Activated CD4-positive, alpha-beta T cell treated with anti-CD3 and anti-CD28 coated beads, Interleukin-2, Interleukin-4, amounts not matched to agents 100 ng/mL and 50 ng/mL, durations not matched to agents 16 hours and 8 hours (primary cell): ENCODE measurements at places on chromosomes 6 and 20.

DNA sequence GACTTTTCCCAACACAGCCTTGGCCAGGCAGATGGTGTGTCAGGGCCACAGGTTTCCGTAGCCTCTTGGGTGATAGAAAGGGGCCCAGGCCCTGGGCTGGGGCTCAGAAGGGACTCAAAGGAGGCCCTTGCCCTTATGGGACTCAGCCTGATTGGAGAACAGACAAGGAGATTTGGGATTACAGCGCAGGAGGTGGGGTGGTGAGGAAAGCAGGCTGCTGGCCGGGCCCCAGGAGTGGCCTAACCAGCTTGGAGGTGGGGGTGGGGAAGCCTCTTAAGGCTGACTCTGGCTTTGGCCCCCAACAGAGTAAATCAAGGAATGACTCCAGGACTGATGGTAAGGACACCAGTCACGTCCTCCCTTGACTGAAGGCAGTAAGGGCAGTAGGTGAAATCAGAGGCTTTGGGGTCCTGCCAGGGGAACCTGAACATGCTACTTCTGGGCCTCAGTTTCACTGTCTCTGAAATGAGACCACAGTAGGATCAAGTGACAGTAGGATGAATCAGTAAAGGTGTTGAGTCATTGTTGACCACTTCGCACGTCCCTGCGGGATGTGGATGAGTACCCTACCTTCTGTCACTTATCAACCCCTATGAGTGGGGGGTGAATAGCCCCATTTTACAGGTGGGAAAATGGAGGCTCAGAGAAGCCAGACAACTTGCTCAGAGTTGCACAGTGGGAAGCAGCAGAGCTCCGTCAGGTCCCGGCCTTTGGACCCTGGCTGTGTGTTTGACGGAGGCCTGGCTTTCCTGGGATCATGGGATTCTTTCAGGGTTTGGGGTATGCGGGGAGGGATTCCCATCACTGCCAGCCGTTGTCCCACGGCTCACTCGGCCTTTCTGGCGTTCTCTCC, 4.5 kb downstream of the SNAI1 start:
- no peak for DNase-seq

- DNase-seq: no peak
These were observed 91.8 kb downstream of the SOD2 start for GRCh38 chr6:159601211-159601610.

DNA sequence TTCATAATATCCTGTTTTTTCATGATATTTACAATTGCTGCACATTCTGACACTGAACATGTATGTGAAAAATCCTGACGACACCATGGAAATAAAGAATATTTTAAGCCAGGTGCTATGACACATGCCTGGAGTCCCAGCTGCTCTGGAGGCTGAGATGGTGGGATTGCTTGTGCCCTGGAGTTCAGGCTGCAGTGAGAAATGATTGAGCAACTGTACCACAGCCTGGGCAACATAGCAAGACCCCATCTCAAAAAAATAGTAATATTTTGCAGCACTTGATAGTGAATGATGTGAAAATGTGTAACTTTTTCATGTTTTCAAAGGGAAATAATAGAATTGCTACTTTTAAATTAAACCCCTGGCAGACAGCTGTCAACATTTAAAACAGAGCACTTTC, 137.1 kb downstream of the ADGRG6 start:
- no peak for DNase-seq

- no peak for DNase-seq
These were observed 2.9 kb upstream of the AKAP12 start for GRCh38 chr6:151236668-151237401.

DNA sequence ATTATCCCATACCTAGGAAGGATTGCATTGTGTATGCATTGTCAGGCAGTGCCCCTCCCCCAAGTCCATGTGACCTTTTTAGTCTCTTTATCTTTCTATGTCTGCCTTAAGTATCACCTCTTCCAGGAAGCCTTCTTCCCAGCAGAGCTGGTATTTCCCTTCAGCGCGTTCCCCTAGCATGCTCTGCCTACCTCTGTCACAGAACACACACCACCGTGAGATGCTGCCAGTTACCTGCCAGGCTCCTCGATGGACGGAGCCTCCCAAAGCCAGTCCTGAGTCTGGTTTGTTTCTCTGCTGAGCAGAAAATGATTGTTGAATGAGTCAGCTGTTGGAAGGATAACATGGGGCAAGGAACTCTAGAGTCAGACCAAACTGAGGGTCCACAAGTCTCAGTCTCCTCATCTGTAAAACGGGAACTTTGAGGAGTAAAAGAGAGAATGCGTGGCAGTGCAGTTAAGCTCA, 11.3 kb upstream of the ZNF335 start:
- DNase-seq: no peak

DNA sequence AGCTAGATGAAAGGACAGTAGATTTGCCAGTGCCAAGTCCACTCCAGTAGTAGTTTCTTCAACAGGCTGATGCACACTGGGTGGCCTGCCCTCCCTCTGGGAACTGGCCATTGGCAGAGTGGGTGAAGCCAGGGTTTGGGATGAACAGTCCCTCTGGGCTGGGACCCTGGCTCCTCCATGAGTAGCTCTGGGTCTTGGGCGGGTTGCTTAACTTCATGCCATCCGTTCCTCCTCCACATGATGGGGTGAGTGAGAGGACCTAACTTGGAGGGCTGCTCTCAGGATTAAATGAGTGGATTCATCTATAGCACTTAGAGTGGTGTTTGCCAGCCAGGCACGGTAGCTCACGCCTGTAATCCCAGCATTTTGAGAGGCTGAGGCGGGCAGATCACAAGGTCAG, 47.2 kb downstream of the PLAGL2 start:
- no peak for DNase-seq

- DNase-seq: no peak
These were observed 183.6 kb downstream of the SMOC2 start for GRCh38 chr6:168624540-168624939.

DNA sequence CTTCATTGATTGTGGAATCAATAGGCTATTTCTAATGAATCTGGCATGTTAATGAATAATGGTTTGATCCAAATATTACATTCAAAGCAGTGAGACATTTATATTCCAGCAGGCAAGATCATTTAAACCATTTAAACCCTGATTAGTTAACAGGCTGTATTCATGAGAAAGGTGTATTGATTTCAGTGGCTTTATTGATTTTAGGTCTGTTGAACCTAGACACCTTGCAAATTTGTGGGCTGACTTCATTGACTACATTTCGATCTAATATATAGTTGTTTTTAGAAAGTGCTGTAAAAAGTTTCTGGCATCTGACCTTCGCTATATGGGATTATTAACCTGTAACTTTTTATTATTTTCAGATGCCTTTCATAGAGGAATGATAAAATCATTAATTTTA, 900.1 kb upstream of the CITED2 start:
- no peak for DNase-seq
